ENCODE measurements at places on chromosomes 12 and 14.
A peak's percentile ranks its signal among the peaks of the same experiment; 100 is the strongest.

- DNase-seq: no peak
Measured at GRCh38 chr14:105660816-105661531, 134.6 kb downstream of the TMEM121 start.

DNA sequence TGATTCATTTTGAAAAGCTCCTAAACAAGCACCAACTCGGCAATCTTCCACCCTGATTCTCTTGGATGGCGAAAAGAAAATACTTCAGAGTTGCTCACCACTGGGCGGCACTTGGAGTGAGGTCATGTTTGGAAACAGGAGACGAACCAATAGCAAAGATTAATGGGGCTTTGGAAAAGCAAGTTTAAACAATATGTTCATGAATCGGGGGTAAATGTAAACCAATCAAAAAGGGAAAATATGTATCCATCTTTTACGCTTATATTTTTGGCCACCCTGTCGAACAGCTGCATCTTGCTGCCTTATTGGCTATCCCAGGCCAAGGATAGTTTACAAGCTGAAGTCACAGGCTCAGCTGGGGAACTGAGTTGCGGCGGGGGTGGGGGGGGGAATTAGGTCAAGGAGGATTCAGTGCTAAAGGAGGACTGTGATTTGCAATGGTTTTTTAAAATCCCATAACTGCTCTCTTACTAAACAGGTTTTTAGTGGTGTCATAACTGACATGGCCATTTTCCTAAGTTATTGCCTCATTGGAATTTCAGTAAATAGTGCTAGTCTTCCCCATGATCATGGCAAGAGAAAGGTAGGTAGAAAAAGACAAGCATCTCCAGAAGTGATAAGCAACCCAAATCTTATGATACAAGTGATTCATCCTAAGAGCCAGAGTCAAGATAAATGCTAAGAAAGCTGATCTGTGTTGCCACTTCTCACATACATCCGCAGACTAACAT lies 210.6 kb downstream of the PHLDA1 start:
- no peak for DNase-seq

GRCh38 chr12:132614861-132615578 lies 3.6 kb upstream of the P2RX2 start:
- peak; percentile 63 for DNase-seq

DNA sequence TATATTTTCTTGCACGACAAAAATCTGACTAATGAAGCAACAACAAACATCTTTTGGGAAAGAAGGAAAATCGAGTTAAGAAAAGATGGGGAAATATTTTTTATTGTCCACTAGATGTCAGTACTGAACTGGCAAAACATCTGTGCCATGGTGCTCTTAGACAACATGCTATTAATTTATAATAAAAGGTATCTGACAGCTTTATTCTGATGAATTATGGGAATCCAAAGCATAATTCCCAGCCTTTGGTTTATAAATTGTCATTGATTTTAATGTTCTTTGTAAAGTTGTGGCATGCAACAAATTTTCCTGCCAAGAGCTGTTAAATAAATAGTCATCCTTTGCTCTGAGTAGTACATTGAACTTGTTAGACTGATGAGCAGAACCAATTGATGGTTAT lies 231.2 kb downstream of the ETNK1 start:
- DNase-seq: no peak

DNA sequence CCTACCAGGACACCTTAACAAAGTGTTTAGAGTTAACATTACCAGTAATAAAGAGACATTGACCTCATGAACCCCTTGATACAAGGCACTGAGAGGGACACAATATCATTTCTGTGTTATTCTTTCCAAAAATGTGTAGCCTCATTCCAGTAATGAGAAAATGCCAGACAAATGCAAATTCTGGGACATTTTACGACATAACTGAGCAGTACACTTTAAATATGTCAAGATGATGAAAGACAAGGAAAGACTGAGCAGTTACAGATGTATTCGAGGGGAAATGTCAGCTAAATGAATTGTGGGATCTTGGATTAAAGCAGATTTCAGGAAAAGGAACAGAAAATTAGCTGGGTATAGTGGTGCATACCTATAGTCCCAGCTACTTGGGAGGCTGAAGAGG lies 255.6 kb downstream of the ERC1 start:
- DNase-seq: no peak

DNA sequence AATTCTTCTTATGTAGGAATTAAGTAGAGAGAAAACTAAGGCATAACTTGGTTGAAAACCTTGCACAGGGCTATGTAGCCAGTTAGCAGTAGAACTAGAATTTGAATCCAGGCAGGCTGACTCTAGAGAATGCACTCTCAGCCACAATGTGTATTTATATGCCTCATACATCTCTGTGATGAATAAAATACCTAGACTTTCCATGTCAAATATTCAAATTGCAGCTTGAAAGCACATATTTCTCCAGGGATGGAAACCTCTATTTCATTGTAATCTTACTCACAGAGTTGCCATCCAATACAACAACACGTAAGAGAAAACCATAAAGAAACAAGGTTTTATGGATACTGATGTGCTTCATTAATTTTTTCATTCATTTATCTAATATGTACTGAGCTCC lies 256.0 kb upstream of the FLRT2 start:
- no peak for DNase-seq

DNA sequence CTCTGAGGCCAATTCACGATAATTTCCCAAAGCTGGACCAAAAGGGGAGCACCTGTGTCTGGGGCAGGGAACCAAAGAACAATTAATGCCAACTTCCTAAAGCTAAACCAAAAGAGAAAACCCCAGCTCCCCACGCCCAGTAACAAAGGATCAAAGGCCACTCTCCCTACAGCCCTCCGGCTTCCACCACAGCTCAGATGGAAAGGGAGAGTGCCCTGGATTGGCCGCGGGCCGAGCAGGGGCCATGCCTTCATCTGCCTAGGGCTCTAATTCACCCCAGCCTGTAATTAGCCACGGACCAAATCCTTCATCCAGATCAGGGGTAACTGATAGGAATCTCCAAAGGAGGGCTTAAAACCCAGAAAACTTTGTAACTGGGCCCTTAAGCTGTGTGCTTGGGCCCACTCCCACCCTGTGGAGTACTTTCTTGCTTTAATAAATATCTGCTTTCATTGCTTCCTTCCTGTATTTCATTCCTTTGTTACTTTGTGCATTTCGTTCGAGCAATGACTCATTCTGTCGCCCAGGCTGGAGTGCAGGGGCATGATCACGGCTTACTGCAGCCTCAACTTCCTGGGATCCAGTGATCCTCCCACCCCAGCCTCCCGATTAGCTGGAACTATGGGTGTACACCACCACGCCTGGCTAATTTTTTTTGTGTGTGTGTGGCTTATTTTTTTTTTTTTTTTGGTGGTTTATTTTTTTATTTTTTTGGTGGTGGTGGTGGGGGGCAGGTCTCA lies 65.5 kb upstream of the PPP4R3A start:
- no peak for DNase-seq

DNA sequence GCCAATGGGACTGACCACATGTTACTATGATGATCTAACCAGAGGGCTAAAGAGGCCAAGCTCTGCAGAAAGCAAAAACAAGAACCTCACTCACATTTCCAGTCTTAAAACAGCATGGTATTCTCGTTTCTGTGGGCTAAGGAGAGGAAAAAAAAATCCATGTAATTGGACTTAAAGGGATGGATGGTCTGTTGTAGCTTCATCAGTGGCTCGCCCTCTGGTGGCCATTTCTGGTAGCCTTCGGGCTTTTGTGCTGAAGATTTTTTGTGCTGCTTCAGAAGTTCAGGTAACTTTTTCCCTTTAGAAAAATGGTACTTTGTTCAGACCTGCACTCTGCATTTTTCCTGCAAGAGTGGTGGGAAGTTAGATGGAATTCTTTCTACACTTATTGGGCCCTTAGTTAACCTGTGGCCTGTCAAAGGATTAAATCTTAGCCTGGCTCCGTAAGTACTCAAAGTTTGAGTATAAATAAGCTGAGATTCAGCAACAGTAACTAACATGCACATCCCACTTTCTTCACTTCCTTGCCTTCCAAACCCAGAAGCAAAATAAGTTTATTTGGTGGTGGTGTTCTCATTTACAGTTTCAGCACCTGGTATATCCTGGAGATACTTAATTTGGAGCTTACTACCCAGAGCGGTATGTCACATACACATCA lies 22.3 kb downstream of the DCAF4 start:
- peak; percentile 26 for DNase-seq

- no peak for DNase-seq
Measured at GRCh38 chr12:11071414-11071813, 9.3 kb upstream of the TAS2R46 start.

DNA sequence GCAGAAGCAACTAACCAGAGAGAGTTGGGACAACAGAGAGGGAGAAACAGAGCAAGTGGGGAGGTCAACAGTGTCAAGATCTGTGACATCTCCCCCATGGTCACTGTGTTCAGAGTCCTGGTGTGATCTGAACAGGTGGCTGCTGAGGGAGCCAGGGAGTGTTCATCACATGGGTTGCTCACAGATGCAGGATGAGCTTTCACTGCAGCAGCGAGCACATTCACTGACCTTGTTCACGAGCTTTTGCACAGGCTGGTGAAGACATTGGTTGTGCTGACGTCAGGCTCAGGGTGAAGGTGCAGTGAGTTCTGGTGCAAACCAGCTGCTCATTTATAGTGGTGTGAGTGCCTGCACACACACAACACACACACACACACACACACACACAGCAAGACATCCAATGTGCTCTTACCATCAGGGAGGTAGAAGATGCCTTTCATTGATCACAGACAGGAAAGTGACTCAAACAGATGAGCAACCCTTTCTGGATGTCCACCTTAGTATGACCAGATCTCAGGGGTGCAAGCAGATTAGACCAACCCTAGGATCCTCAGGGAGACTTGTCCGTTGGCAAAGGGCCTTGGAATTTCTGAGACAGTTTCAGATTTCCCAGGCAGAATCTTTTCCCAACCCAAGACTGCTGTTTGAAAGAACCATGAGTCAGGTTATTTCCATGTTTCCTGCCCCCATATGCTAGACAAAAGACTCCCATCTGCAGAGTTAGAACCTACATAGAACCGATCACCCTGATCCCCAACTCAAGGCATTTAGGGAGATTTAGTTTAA lies 44.3 kb upstream of the OR10AD1 start:
- DNase-seq: no peak

- DNase-seq: no peak
Measured at GRCh38 chr12:2664721-2665577, 129.8 kb upstream of the FKBP4 start.

- DNase-seq: no peak
Measured at GRCh38 chr14:41055589-41055988, 551.1 kb upstream of the LRFN5 start.

DNA sequence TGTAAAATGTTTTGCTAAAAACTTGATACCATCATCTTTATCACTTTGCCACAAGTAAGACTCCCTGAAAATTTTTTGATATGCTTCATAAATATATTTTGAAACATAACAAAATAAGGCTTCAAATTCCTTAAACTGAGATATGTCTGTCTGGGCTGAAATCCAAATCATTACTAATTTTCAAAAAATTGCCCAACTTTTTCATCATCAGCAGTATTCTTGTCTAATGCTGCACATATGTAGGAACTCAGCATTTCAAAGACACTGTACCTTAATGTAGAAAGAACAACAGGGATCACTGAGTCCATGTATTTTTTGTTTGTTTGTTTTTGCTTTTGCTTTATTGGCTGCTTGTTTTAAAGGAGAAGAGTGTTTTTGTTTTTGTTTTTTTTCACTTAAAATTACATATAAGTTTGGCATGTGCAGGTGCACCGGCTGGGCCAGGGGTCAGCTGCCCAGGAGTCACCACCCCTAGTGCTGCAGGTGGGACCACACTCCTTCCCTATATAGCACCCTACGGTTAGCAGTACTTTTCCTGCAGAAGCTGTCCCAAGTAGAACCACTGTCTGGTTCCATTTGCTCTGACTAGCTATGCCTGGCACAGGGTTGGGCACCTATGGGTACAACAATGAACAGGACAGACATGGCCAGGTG lies 231.2 kb downstream of the PIK3C2G start:
- DNase-seq: no peak

DNA sequence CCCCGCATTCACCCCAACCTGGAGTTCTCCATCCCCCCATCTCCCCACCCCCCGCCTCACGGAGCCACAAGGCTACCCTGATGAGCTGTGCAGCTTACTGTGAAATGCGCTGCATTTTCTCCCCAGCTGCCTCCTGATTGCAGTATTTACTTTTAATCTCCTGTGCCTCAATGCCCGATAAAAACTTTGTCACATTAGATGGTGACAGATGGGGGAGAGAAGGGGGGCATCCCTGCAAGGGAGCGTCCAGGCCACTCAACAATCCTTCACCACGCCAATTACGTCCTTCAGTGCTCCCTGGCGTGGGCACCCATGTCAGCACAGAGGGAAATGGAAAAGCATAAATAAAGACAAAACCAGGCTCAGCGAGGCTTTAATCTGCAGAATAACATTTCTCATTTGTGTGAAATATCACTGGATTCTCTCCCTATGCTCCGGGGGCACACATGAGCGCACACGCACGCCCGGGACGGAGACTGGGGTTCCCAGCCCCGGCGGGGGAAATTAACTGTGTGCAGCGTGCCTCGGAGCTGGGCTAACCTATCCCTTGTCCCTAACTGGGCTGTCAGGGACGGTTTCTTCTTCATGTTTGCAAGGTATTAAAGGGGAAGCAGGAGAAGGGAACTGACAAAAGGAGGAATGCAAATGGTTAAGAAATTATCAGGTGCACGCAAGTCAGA lies 186.7 kb upstream of the VASH1 start:
- no peak for DNase-seq

DNA sequence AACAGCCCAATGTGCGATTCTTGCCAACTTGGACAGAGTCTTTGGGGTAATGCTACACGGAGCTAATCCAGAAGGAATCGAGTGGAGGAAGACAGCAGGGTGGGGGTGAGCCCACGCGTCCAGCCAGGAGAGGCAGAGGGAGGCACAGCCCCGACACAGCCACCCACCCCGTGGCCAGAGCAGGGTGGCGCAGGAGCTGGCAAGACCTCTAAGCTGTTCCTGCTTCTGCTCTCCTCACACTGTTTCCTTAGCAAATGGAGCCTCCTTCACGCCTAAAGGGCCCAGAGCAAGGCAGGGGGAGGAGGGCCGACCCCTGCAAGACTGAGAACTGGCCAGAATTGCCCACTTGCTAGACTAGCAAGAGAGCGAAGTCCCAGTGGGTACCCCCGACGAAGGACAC lies 91.5 kb downstream of the FBXL14 start:
- DNase-seq: no peak

DNA sequence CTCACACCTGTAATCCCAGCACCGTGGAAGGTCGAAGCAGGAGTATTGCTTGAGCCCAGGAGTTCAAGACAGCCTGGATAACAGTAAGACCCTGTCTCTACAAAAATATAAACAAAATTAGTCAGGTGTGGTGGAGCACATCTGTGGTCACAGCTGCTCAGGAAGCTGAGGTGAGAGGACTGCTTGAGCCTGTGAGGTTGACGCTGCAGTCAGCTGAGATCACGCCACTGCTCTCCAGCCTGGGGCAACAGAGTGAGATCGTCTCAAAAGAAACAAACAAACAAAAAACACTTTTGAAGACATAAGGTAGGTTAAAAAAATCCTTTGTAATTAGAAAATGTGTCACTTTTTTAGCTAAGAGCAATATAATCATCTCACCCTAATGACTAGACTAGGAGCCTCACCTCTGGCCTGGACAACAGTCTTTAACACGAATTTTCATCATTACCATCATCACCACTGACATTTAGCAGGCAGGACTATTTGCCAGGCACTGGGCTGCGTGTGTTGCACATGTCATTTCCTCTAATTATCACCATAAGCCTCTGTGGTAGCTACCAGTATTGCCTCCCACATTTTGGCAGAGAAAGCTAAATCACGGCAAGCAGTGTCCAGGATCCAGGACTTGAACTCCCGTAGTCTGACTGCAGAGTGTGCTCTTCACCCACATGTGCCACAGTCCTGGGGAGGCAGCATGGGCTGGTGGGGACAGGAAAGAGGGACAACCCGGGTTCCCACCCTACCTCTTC lies 4.6 kb upstream of the SYCP3 start:
- no peak for DNase-seq
